ENCODE measurements at places on chromosomes 7 and 10.

- no peak for DNase-seq
These were observed 940.7 kb downstream of the NRG3 start for GRCh38 chr10:82815680-82816079.

DNA sequence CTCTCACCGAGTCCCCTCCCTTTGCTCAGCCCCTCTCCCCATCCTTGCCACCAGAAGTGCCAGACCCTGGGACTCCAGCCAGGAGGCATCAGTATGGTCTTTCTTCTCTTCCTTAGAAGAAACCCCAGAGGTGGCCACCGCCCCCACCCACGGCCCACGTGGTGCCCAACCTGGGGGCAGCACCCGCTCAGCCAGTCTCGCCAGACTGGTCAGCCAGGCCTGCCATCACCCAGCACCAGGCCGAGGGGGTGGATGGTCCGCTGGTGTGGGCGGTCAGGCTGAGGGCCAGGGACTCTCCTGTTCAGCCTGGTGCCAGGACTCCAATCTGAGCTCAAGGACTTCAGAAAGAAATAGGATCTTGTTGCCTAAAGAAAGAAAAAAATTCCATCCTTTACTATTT lies 5.8 kb upstream of the CLDN4 start:
- DNase-seq, result no peak

- no peak for DNase-seq
These were observed 187.8 kb downstream of the SDK1 start for GRCh38 chr7:3488829-3489228.

DNA sequence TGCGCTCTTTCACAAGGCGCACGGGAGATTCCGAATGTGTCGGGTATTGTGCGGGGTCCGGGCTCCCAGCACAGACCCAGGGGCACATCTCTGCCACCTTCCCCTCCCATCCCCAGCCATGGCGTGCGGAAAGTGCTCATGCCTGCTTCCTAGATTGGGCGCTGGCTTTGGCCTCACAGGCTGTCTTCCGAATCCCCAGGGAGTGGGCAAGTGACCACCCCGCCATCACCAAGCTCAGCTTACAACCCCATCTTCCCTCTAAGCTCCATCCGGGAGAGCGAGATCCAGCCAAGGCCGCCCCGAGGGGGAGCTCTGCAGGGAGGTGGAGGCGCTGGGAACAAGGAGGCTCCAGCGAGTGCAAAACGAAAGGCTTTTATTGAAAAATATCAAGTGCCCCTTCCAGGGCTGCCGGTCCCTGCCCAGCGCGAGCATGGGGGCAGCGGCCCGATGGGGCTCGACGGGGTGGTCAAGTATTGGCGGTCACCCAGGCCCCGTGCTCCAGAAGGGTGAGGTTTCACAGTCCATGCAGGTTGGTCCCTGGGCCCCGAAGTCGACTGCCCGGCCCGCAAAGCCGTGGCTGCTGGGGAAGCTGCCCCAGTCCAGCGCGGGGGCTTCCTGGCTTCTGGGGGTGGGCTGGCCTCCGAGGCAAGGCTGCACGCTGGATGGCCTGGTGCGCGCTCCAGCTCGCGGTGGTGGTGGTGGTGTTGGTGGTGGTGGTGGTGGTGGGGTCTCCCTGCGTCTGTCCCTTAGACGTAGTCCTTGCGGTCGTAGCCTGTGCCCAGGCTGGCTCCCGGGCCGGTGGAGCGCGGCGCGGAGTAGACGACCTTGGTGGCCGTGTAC lies 1.2 kb downstream of the CLDN3 start:
- no peak for DNase-seq

GRCh38 chr7:78099715-78100394 lies 301.3 kb downstream of the PHTF2 start:
- no peak for DNase-seq

GRCh38 chr10:108360187-108360586 lies 1195.7 kb upstream of the SORCS1 start:
- no peak for DNase-seq

DNA sequence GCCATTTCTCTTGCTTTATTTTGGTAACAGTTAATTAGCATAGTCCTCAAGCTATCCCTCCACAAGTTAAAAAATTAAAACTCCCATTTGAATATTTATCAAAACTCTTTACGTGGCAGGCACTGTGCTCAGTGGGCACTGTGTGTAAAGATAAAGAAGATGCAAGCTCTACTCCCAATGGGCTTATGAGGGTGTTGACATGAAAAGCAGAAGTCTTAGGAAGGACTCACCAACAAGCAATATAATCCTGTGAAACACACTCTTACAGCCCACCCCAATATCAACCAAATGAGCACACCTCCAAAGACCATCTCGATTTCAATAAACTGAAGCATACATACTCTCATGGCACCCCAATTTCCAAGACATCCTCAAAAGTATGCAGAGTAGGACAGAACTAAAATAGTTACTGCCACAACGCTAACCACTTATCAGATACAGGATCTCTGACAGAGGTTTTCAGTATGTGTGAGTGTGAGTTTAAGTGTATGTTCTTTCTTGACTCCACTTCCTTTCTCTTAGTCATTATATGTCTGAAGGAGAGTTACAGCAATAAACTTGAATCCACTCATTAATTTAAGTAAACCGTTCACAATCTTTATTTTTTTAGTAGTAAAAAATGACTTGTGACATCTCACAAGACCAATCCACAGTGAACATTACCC lies 120.0 kb downstream of the PDE1C start:
- DNase-seq, result no peak

DNA sequence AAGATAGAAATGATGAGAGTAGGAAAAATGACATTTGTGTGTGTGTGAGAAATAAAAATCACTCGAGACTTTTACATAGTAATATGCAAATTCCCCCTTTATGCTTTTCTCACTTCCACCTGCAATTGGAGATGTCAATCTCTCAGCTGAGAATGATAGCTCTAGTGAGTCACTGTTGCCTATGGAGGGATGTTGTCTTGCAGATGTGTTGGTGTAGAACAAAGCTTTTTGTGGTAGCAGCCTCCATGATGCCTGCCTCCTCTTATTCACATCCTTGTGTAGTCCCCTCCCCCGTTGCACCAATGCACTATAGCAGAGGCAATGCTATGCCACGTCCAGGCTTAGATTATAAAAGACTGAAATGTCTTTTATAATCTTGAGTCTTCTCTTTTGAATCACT lies 33.8 kb downstream of the SPAG6 start:
- no peak for DNase-seq

DNA sequence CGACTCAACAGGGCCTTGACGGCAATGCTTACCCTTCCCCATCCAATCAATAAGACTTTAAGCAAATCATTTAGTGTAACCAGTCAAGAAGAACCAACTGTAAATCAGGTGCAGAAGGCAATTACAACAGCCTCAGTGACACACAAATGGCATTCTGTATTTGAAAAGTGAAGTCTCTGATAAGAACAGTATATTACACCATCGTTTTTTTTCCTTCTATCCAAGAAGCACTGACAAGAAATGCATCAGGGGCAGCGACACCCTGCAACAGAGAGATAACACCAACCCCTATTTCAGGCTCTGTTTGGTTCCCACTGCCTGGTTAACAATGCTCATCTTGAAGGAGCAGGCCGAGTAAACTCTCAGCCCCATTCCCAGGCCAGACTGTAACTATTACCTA lies 204.0 kb upstream of the AOAH start:
- DNase-seq, result no peak

- no peak for DNase-seq
These were observed 142.9 kb upstream of the ITGB1 start for GRCh38 chr10:33100781-33101391.

- no peak for DNase-seq
These were observed 20.7 kb downstream of the CREB5 start for GRCh38 chr7:28433039-28433438.

DNA sequence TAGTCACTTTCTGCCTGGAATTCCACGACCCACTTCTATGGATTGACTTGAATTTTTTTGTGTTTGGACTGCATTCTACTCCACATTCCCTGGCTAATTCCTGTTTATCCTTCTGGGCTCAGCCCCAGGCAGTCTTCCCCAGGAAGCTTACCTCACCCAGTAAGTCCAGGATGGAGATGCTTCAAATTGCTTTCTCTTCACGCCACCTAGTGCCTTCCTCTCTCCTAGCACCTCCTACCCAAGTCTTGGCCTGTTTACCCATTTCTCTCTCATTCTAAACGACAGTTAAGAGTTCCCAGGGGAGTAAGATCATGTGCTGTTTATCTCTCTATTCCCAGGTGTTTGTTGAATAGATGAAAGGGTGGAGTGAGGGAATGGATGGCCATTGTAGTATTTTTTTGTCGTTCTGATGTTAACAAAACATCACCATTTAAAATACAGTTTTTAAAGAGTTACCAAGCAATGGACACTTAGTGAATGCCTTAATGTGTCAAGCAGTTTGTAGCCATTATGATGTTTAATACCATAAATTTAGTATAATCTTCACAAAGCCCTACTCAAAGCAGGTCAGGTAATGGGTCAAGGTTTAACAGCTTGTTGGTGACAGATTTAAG lies 45.5 kb upstream of the TARP start:
- no peak for DNase-seq

GRCh38 chr7:145860809-145861208 lies 255.8 kb upstream of the CNTNAP2 start:
- DNase-seq, result no peak

- DNase-seq, result no peak
These were observed 16.3 kb upstream of the LIPM start for GRCh38 chr10:88786032-88786770.

- DNase-seq, result no peak
These were observed 15.0 kb upstream of the GFRA1 start for GRCh38 chr10:116287906-116288501.

- DNase-seq, result no peak
These were observed 20.9 kb upstream of the MTPN start for GRCh38 chr7:135998081-135998480.

GRCh38 chr10:9253121-9253520 lies 1198.6 kb downstream of the GATA3 start:
- no peak for DNase-seq

DNA sequence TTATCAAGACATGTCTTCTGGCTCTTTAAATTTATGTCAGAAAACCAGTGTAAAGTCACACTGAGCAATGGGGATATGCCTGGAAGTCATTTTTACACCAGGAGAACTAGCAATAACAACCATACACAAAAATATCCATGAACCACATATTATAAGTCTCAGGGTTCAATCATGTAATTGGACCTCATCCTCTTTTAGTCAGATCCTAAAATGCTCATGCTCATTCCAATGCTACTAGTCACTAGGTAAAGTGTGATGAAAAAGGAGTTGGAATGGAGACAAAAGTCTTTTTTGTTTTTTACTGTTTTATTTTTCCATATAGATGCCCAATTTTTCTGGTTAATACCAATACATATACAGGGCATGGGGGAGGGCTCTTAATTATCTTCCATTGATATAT lies 306.1 kb downstream of the DGKB start:
- no peak for DNase-seq

DNA sequence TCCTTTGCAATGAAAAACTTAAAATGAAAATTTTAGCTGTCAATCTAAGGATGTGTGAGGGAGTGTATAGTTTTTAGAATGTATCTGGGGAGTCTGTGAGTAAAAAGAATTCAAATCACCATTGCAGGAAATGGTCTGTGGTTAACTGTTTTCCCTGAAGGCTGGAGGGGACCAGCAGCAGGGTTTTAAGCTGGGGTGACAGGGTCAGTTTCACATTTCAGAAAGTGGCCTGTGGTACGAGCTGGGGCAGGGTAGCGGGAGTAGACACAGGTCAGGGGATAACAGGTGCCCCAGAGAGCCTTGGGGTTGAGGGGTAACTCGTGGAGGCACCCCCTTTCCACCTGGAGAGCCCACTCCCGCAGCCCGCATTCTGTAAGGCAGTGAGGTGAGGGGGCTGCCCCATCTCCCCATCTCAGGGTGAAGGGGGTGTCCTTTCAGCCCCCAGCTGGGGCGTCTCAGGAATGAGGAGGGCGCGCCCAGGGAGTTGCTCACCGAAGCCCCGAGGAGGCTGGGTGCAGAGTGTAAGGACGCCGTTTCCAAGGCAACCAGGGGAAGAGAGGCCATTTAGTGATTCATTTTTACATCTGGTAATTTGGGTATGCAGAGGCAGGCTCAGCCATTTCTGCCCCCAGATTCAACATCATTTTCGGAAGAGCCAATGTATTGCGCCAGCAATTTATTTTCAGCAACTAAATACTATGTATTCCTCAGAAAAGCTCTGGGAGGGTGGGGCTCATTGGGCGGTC lies 168.9 kb downstream of the SLIT1 start:
- DNase-seq, result no peak

DNA sequence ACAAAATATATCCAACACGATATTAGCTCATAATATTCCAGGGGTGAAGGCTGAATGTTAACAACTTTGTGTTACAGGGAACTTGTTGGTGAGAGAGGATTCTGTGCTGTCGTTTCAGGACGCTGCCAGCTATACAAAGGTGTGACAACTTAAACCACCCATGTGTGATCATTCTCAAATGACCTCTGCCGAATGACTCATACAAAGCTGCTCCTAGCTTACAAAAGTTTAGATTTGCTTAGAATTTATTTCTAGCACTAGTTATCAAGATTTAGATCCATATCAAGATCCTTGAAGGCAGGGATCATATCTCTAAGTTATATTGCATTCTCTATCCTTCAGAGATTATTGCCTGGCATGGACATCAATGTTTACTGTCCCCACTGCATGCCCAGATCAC lies 65.3 kb downstream of the COBL start:
- no peak for DNase-seq
